ENCODE measurements at places on chromosomes 11 and 22.

GRCh38 chr11:7892059-7892699, 38.9 kb downstream of the OR10A6 start:
- no peak for DNase-seq

DNA sequence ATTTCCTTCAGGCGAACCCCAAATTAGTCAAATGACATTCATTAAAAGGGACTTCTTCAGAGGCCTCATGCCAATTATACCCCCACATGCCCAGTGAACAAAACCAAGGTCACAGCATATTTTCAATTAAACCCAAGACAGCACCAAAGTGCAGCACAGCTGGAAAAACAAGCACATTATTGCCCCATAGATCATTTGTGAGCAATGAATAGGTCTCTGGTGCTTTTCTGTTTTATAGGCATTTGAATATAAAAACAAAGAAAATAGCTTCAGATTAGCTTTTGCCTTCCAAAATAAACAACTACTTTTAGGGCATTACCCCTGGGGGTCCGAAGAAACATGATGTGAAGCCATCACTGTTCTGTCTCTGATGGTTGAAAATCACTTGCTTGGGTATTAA, 1319.9 kb downstream of the LRRC4C start:
- no peak for DNase-seq

DNA sequence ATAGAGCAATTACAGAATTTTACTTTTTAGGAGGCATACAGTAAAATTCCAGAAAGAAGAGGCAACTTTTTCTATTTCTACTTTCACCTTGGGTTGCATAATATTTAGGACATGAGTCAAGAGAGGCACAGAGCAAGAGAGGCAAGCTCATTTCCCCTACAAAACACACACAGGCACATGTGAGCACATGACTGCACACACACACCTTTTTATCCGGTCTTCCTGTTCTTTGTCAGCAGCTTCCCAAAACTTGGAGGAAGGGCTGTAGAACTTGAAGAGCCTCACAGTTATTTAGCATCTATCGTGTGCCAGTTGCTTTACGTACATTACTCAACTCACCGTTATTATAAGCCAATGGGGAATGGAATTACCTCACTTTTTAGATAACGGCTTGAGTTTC, 37.8 kb upstream of the CCDC179 start:
- no peak for DNase-seq

DNA sequence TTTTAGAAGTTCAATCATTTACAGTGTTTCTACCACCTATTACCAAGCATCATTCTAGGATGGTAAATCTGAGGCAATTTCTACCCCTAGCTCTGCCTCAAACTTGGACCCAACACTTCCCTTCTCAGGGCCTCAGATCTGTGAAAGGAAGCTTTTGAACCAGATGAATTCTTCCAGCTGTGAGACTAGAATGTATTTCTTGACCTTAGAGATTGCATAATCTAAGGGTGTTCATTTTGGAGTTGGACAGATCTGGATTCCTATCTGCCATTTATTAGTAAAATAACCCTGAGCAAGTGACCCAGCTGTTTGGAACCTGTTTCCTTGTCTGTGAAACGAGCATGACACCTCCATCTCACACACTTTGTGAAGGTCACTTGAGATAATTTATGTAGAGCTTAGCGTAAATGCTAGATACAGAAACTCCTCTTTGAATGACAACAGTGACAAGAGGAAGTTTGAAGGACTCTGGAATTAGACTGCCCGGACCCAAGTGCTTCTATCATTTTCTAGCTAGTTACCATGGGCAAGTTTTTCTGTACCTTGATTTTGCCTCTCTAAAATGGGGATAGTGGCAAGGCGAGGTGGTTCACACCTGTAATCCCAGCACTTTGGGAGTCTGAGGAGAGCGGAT, 3.8 kb upstream of the INTS5 start:
- no peak for DNase-seq

DNA sequence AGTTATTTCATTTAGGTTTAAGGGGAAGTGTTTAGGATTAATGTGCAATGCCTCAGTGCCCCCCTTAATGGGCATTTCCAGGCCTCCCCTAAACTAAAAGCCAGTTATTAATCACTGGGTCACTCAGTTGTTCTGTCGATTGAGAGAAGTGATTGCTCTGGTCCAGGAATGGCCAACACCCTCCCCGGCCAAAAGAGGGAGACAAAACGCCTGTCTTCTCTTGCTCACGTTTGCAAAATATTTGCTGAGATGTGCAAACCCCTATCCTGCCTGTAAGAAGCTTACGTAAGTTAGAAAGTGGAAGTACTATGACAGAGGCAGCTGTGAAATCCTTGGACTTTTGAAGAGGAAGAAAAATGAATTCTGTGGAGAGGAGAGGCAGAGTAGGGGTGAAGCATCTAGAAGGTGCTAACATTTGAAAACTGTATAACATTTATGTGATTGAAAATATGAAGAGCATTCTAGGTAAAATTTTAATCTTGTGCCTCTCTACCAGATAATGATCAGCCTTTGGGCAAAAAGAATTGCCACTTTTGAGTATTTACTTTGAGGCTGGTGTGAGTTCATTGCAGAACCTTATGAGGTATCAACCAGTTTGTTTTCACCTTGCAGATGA, 37.7 kb downstream of the NTM start:
- peak; percentile 71 for DNase-seq

DNA sequence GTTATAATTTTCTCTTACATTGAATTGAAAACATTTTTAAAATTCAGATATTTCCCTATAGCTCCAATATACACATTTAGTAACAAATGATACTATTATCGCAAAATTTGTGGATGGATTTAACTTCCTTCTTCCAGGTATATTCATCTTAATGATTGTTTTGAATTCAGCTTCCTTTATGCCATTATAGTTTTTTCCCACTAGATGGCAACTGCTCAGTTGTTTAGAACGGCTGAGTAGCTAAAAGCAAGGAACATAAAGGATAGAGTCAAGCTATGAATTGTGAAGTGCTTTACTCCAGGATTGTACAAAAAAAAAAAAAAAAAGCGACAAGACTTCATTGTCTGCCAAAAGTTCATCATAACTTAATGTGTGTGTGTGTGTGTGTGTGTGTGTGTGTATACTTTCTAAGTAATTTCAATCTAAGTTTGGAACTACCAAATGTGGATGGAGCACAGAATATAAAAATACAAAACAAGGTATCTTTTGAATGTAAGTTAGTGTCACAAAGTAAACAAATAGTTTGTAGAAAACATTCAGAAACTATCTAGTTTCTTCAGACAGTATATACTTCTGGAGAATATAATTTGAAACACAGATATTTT, 846.4 kb downstream of the DLG2 start:
- DNase-seq, result peak; percentile 63

GRCh38 chr11:102792604-102793003, 5.4 kb downstream of the MMP1 start:
- no peak for DNase-seq

DNA sequence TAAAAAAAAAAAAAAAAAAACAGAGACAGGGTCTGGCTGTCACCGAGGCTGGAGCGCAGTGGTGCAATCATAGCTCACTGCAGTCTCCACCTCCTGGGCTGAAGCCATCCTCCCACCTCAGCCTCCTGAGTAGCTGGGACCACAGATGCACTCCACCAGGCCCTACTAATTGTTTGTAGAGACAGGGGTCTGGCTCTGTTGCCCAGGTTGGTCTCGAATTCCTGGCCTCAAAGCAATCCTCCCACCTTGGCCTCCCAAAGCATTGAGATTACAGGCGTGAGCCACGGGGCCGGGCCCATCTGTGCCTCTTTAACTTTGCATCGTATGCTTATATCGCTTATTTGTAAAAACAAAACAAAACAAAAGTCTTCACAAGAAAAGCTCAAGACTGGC, 3.1 kb downstream of the CPT1A start:
- DNase-seq, result no peak

DNA sequence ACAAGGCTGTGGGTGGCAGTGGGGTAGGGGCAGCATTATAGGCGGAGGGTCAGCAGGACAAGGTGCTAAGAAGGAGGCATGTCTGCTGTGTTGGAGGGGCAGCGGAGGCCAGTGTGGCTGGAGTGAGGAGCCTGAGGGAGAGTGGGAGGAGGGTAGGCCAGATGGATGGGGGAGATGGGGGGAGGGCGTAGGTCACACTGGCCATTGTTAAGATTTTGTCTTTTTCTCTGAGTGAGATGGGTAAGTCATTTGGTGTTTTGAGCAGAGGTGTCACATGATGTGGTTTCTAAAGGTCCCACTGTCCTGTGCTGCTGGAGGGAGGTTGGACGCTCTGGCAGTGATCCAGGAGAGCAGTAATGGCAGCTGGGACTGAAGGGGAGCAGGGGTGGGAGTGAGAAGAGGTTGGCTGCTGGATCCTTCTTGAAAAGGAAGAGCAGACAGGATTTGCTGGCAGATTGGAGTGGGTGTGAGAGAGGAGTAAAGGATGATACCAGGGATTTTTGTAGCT, 9.8 kb downstream of the PPP6R3 start:
- DNase-seq, result no peak
